Cardiac muscle cell (in vitro differentiated cells and primary cell): ENCODE measurements at places on chromosomes 13 and 19. TPM values are rescaled to one million over a fixed set of nuclear protein-coding genes. Genes with fewer than 3 reads are reported as not detected.

DNA sequence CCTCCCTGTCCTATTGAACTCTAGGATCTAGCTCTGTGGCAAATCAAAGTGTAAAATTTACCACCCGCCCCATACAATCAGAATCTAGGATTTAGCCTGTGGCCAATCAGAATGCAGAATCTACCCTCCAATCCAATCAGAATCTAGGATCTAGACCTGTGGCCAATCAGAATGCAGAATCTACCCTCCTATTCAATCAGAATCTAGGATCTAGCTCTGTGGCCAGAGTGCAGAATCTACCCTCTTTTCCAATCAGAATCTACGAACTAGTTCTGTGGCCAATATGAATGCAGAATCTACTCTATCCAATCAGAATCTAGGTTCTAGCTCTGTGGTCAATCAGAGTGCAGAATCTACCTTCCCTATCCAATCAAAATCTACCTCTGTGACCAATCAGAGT lies 25.8 kb downstream of the PRKD2 start:
- no peak for DNase-seq

DNA sequence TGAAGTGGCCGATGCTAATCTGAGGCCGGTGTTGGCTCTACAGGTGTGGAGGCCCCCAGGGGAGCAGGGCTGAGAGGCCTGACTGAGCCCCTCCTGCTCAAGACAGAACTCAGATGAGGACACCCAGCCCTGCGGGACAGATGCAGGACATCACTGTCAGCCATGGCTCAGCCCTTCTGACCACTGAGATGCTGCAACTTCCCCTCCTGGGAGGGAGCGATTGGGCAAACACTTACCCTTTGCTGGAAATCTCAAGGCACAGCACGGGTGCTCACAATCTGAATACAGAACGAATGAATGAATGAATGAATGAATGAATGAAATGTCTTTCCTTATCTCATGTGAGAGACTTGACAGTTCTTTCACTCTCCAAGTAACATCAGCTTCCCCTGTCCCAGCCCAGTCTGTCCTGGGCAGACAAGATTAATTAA lies 3.5 kb upstream of the SIGLEC7 start:
- peak; percentile 84 for DNase-seq

- DNase-seq: peak; percentile 67
Measured at GRCh38 chr13:30463787-30464495, 1.8 kb downstream of the HMGB1 start.

DNA sequence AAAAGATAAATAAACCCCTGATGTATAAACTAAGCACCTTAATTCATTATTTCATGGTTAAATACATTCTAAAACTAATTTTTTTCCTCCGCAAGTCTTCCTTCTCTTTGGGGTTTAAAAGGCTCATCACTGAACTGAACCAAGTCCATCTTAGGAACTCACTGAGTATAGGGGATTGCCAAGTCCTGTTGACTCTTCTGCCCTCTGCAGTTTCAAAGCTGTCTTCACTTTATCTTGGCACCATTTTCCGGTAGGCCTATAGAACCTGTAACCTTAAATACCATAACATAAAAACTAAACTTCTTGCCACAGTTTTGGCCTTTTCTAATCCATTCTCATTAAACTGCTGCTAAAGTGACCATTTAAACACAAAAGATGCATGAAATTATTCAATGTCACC lies 66.5 kb upstream of the USPL1 start:
- DNase-seq: peak; percentile 52

GRCh38 chr13:42497798-42498197 lies 76.2 kb upstream of the TNFSF11 start:
- peak; percentile 86 for DNase-seq

- no peak for DNase-seq
Measured at GRCh38 chr13:48977286-48977625, 1.5 kb downstream of the FNDC3A start.

DNA sequence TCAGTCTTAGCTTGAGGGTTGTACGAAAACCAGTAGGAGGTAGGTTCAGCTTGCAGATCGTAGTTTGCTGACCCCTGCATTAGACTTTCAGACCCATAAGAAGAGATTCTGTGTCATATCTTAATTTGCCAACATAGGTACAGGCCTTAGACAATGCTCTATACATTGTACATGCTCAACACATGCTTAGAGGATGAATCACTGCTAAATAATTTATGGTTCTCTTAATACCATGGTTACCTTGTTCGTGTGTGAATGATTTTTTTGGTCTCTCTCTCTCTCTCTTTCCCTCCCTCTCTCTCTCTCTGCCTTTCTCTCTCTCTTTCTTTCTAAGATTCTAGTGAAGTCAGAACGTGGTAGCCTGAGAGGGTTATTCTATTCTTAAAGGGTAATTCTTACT lies 112.2 kb downstream of the FGF14 start:
- DNase-seq: no peak

The PGLYRP2 gene
- total RNA-seq: not detected in 2 replicates

GRCh38 chr19:33273881-33274662 lies 28.3 kb downstream of the CEBPA start:
- no peak for DNase-seq

DNA sequence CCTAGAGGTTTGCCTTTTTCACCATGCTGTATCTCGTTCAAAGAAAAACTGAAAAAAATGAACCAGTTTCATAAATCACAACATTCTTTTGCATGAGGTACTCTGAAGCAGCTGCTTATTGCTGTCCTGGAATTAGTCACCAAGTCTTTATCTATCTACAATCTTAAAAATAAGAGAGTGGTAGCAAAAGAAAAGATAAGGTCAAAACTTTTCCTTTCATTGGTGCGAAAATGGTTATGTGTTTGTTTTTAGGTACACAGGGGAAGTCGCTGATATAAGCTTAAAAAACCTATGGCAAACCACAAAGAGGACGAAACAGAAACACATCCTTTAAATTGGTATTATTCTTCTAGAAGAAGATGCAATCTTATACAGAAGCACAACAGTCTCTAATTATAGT lies 20.7 kb downstream of the OBI1 start:
- DNase-seq: no peak

- peak; percentile 65 for DNase-seq
Measured at GRCh38 chr19:1725100-1726064, 27.9 kb upstream of the ONECUT3 start.

DNA sequence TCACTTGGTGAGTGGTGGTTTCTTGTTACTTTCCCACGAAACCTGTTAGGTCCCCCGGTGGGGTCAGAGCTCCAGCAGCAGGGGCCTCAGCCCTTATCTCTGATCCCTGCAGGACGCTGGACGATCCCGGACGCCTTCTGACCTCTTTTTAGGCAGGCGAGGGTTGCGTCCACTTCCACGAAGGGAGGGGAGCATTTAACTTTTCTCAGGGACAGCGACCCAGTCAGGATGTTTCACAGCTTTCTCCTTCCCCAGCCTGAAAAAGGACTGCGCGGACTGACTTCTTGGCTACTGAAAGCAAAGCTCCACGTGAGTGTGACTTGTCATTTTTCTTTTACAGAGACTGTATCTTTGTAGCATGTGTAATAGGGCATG lies 692 bp downstream of the ZNF234 start:
- DNase-seq: peak; percentile 5

DNA sequence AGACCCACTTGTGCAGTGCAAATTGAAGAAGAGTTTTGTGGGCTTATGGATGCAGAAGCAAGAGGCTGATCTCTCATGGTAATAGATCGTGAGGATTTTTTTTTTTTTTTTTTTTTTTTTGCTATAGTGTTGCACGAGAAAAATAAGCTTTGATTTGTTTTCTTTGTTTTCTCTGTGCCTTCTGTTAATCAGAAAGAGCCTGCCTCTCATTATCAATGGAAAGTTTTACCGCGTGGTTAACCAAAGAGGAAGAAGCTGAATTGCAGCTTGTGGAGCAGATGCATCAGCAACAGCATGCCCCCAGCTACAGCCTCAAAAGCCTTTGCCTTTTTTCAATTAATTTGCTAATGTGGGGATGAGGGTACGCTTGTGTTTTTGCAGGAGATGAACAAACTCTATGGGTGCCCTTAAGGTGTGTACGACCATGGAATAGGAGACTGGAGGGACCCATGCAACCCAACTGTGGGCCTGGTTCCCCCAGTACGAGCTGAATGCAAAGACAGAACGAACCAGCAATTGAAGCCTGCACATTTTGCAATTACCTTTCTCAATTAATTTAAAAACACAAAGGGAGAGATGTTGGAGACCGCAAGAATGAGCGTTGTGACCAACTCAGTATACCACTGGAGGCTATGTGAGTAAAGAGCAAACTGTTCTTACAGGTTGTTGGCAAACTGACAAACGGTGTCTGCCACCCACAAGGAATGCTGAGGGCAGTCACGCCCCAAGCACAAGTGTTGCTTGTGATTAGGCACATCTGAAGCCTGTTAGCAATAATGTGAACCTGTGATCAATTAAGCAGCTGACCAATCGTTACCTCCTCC lies 58.6 kb upstream of the SPRY2 start:
- no peak for DNase-seq

The CASP14 gene
- total RNA-seq: not detected in 2 replicates

DNA sequence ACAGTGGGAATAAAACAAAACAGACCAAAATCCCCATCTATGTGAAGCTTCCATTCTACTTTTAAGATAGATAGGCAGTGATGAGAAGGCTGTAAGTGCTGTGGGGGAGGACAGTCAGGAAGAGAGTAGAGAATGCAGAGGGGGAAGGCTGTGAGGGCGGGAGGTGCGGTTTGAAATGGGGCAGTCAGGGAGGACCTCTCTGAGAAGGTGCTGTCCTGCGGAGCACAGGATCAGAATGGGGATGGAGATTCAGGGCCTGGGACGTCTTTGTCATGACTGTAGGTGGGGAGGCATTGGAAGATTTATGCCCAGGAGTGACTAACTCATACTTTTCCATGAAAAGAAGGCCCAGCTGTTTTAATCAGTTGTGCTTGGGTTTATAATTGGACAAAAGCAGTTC lies 3.9 kb upstream of the GPR183 start:
- DNase-seq: no peak

The CYSLTR2 gene
- total RNA-seq: 0.14 and 0.30 TPM in 2 replicates

DNA sequence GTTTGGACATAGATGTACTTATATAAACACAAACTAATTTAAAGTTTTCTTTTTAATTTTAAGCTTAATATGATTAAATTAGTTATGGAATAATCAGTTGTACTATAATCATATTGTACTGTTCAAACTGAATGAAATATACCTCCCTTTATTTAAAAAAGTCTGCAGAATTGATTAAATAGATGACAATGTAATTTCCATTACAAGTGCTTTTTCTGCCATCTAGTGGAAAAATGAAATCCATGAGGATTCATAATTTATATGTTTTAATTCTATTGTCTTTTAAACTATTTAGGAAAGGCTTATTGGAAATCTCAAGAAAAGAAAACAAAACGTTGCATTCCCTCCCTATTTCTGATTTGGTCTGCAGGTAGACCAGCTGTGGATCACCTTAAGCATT lies 30.9 kb downstream of the MZT1 start:
- DNase-seq: no peak

- no peak for DNase-seq
Measured at GRCh38 chr19:32053376-32053775, 292.0 kb upstream of the ZNF507 start.

- DNase-seq: no peak
Measured at GRCh38 chr19:49390929-49391359, 2.9 kb downstream of the KASH5 start.

DNA sequence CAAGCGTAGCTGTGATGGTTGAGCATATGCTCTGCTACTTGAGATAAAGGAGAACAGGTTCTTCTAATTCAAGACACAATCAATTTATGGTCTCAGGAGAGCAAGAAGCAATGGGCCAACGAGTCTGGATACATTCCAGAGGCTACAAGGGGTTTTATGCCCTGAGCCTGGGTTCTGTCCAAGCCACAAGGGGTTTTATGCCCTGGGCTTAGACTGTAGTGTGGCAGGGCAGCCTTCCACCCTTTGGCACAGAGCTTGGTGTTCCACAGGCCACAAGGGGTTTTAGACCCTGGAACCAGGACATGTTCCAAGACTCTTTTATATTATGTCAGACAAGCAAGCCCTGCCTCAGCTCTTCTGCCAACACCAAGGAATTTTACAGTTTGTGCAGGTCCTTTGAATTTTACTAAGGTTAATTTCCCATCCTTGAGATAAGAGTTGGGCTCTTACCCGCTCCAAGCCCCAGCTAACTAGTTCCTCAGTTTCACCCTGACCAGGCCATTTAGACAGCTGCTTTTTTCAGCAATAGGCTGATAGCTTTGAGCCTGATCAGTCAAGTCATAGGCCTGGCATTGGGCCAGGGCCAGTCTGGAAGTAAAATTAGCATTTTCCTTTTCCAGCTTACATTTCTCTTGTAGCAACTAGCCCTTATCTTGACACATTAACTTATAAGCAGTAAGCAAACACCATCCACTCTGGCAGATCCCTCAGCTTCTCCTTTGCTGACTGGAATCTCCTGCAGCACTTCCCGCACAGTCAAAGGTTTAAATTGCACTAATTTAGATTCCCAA lies 95.0 kb downstream of the ZNF737 start:
- peak; percentile 12 for DNase-seq

DNA sequence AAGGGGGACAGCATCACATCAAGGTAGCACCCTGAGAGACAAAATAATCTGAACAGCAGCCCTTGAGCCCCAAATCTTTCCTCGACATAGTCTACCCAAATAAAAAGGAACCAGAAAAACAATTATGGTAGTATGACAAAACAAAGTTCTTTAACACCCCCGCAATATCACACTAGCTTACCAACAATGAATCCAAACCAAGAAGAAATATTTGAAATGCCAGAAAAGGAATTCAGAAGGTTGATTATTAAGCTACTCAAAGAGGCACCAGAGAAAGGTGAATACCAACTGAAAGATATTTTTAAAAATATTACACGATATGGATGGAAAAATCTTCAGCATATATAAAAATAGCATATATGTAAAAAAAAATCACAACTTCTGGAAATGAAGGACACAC lies 252.9 kb upstream of the SLITRK6 start:
- no peak for DNase-seq

The FAM83E gene
- total RNA-seq: 0.60 and 1.6 TPM in 2 replicates

GRCh38 chr19:12603714-12604113 lies 6.9 kb downstream of the ZNF490 start:
- DNase-seq: peak; percentile 19

DNA sequence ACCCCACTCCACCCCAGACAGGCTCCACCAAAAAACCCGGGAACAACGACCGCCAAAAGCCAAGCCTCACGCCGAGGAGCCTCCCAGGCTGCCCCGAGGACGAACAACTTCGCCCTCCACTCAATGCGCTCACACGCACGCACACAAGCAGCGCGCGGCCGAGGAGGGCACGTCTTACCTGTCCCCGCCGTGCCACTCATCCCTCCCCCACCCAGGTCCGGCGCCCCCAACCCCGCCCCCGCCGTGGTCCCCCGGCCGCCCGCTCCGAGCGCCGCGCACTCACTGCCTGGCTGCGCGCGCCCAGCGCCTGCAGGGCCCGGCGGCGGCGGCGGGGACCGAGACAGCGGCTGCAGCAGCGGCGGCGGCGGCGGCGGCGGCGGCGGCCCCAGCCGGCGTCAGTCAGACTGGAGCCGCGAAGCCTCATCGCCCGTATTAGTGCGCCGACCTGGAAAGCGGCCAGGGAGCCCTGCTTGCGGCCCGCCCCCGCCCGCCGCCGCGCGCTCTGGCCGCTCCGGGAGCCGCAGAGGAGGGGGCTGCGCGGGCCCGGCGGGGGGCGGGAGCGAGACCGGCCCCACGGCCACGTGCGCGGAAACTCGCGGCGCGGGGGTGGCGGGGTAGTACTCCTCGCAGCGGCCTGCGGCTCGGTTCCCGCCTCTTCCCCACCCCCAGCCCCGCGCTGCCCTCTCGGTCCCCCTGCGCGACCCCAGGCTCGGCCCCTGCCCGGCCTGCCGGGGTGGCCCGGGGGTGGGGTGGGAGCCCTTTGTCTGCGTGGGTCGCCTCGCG lies at the start of gene SMAD9:
TSS of gene SMAD9 (minus strand) at position 406 of the 783 bp plus-strand sequence. CDS start 40,549 bp downstream, outside the sequence.
- DNase-seq: peak; percentile 82

The SBK2 gene
- total RNA-seq: 2.4 and 5.3 TPM in 2 replicates

- DNase-seq: no peak
Measured at GRCh38 chr13:75399879-75400217, 82.1 kb downstream of the TBC1D4 start.
